Right ventricle myocardium superior (tissue), 1 donor: ENCODE measurements at places on chromosomes 7 and 10. TPM values are rescaled to one million over a fixed set of nuclear protein-coding genes. Genes with fewer than 3 reads are reported as not detected.
A peak's percentile ranks its signal among the peaks of the same experiment; 100 is the strongest.

DNA sequence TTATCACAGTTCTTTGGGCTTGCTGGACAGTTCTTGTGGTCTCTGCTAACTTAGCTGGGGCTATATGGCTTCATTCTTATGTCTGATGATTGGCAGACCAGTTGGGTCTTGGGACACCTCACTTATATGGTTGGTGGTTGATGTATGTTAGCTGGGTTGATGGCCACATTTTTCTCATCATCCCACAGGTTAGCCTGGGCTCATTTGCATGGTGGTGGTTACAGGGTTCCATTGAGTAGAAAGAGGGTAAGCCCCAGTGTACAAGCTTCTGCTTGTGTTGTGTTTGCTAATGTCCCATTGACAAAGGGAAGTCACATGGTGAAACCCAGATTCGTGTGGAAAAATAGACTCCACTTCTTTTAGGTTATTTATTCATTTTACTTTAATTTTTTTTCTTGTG is 40.6 kb downstream of the TMEM60 start:
- DNase-seq: no peak

- no peak for DNase-seq
Measured at GRCh38 chr10:122490786-122491680, 29.7 kb downstream of the HTRA1 start.

The RADIL gene
- total RNA-seq: 4.0 TPM

GRCh38 chr10:103752680-103753248 is 102.6 kb downstream of the SH3PXD2A start:
- DNase-seq: no peak

- DNase-seq: peak; percentile 58
Measured at GRCh38 chr7:4144811-4145510, 537.1 kb upstream of the FOXK1 start.

GRCh38 chr7:25069900-25070443 is 55.1 kb downstream of the CYCS start:
- DNase-seq: no peak

The TMEM168 gene
- 14.0 TPM for total RNA-seq

GRCh38 chr10:33334153-33334804 is at the start of gene NRP1:
Gene NRP1 (minus strand): TSS chr10:33334667. CDS start chr10:33334382, 285 bp downstream.
- peak; percentile 57 for DNase-seq

The FAM107B gene
- 3.3 TPM for total RNA-seq
